ENCODE measurements at places on chromosomes 3 and 15.

GRCh38 chr3:55169161-55169560 is 241.3 kb upstream of the LRTM1 start:
- DNase-seq: no peak

- DNase-seq: no peak
Measured at GRCh38 chr3:107965136-107965655, 125.6 kb downstream of the CD47 start.

GRCh38 chr3:120596853-120597223 is 702 bp downstream of the NDUFB4 start:
- DNase-seq: no peak

DNA sequence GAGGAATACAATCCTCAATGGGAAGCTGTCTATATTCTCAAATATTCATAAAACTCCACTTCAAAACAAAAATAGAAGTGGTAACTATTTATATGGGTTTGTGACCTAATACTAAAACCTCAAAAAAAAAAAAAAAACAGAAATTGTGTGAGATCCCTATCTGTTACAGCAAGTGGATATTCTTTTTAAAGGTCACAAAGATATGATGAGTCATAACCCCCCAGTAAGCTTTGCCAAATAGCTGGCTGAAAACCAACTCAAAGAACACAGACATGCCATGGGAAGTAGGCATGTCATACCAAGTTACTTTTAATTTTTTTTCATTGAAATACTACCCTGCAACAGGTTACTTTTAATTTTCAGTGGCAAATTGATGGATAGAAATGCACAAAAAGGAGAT is 62.5 kb downstream of the CBLB start:
- DNase-seq: no peak

GRCh38 chr3:33052671-33053070 is 44.3 kb downstream of the GLB1 start:
- no peak for DNase-seq

GRCh38 chr3:134312873-134313846 is 61.1 kb downstream of the AMOTL2 start:
- no peak for DNase-seq

DNA sequence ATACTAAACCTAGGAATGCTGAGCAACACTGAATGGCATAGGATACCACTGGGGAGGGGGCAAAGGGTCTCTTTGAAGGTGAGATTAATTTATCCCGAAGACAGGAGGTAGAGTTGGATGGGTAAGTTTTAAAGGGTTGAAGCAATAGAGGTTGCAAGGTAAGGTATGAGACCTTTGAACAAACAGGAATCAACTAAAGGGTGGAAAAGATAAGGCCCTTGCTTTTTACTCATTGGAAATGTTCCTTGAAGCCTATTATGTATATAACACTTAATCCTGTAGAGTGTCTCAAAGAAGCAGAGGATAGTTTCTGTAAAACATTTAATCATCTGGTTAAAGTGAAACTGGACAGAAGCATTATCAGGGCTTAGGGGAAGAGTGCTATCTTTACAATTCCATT is 5.7 kb downstream of the ABHD5 start:
- no peak for DNase-seq

DNA sequence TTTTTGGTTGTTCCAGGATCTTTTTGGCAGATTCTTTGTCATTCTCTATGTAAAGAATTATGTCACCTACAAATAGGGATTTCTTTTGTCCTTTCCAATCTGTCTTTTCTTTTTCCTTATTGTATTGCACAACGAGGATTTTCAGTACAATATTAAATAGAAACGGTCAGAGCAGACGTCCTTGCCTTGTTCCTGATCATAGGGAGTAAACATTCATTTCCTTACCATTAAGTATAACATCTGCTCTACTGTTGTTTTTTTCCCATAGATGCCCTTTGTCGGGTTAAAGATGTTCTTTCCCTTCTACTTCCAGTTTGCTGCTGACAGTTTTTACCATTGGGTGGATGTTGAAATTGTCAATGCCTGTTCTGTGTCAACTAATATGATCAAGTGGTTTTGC is 528.4 kb downstream of the OCA2 start:
- DNase-seq: no peak

- DNase-seq: no peak
Measured at GRCh38 chr15:90343302-90343790, 8.7 kb upstream of the ZNF774 start.

- DNase-seq: no peak
Measured at GRCh38 chr15:53197426-53197839, 407.3 kb upstream of the ONECUT1 start.

GRCh38 chr15:47439146-47440111 is 277.9 kb upstream of the SEMA6D start:
- no peak for DNase-seq

- DNase-seq: no peak
Measured at GRCh38 chr3:39626198-39626597, 158.7 kb downstream of the MOBP start.

DNA sequence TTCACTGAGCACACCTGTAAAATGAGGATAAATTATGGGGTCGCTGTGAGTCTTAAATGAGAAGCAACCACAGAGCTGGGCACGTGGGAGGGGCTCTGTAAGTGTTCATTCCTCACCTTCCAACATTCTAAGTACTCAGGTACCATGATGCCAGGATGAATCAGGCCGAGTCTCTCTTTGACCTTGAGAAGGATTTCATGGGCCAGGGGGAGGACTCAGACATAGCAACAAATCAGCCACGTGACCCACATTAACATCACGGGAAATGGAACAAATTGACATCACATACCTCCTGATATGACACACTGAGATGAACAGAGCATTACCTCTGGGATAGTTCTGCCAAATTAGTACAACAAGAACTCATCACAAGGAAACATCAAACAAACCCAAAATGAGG is 35.2 kb upstream of the USP3 start:
- DNase-seq: no peak

GRCh38 chr3:79005084-79005483 is 762.7 kb downstream of the ROBO1 start:
- DNase-seq: no peak

DNA sequence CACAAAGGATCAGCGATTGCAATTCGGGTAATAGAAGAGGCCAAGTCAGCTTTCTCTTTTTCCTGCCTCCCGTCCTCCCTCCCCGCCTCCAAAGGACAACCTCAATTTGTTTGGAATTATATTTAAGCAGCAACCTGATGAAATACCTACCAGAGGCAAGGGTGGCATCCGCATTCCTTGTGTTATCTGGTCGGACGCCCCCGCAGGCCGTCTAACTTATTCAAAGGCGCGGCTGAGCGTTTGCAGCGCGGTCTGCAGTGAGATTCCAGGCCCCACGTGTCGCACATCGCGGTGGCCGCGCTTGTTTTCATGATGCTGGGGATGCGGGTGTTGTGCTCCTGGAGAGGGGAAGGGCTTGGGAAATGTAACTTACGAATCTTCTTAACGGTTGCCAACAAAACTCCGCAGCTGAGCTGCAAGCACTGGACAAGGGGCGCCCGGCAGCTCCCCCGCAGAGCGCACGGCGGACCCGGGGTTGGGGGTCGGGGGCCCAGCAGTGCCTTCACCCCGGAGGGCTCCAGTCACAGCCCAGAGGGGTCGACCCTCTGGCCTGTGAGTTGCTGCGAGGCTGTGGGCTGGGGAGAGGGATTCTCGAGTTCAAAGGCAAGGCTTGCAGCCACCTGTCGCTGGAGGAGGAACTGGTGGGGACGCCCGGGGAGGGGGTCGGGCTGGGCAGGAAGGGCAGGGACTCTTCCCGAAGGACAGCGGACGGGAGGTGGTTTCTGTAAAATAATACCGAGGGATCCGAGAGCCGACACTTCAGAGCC is 20.5 kb upstream of the RGMA start:
- DNase-seq: no peak

GRCh38 chr15:45333550-45333949 is 44.8 kb downstream of the GATM start:
- no peak for DNase-seq

- DNase-seq: no peak
Measured at GRCh38 chr3:2741516-2741915, 368.7 kb downstream of the IL5RA start.

GRCh38 chr15:74788042-74788682 is 6.3 kb downstream of the CSK start:
- no peak for DNase-seq

- DNase-seq: no peak
Measured at GRCh38 chr3:132643366-132643765, 16.2 kb downstream of the ACAD11 start.

GRCh38 chr3:155416500-155417118 is 123.1 kb upstream of the STRIT1 start:
- DNase-seq: no peak

DNA sequence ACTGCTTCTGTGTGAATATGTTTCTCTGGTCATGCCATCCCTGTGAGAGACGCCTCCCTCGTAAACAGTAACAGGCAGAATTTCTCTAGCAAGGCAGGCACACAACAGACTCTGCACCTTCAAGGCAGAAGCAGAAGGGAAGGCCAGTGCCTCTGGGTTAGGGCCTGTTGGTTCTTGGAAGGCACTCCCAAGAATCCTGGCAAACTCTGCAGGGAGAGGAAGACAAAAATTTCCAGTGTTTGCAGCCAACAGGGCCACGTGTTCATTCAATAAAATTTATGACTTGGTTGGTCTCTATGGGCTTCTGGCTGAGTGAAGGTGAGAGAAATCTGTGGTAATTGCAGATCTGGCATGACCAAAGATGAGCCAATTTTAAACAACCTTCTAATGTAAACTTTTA is 39.3 kb downstream of the NFKBIZ start:
- no peak for DNase-seq

DNA sequence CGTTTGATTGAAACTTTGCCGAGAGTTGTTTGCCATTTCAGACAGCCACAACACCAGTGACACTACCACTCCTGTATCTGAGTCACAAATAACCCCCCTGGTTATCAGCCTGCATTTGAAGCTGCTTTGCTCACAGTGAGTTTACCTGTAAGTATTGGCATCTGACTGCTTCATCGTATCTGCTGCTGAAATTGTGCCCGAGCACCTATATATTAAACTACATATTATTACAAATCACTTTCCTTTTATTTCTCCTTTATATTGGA is 39.2 kb upstream of the SPSB4 start:
- DNase-seq: no peak

- DNase-seq: no peak
Measured at GRCh38 chr3:135649361-135649760, 316.2 kb upstream of the PPP2R3A start.

- DNase-seq: no peak
Measured at GRCh38 chr3:16427103-16427965, 86.2 kb downstream of the RFTN1 start.

DNA sequence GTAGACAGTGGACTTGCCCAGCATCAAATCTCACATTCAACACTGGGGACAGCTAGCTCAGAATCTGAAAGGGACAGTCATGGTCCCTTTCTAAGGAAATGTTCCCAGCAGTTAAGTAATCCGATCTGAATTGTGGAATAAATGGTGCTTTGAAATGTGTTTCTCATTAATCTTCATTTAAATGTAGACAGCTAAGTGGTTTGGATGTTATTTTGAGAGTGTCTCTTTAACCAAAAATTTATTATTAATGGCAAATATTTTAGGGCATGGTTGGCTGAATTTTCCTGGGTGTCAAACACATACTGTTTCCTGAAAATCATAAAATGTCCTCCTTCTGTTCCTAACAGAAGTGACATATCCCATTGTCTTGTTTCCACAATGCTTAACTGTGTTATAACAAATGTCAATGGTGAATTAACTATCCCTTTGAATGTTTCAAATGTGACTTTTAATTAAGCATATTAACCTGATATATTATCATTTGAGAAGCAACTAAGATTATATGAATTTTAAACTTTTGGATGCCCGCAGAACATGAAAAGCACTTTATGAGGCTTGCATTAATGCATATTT is 210.8 kb downstream of the CHST2 start:
- no peak for DNase-seq

DNA sequence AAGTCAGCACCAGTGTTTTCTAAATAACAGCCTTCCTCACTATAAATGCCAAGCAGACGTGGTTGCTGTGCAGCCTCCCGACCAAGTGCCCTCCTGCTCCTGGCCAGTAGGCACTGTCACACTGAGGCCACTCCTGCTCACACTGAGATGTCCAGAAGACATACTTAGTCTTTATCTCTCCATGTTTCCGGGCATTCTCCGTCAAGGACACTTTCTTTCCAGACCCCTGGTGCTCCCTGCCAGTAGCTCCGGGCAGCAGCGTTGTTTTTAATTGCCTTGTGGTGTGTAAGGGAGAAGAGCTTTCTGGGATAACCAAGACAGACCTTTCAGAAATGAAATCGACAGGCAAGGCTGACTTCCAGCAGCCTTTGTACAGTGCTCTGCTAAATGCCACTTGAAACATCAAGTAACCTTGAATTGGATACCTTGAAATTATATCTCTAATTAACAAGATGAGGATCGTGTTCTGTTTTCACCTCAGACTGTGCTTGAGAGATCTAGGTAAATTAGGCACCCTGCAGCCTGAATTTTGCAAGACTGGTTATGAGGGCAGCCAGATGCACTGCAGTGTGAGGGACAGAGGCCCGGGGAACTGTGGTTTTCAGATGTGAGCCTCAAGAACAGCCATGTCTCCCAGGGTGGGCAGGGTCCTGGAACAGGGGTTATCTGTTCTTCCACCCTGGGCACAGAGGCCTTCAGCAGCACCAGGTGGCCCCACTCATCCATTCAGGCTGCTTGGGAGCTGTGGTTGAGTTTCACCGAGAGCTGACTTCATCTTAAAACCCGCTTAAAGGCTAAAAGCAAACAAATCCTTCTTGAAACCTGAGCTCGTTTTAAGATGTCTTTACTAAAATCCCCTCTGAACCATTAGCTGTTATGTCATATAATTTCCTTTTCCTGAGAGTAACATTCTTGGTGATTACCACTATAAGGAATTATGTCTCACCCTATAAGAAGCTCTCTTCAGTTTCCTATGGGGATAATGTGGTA is 105.5 kb upstream of the IL12A start:
- DNase-seq: no peak

GRCh38 chr3:194602669-194603171 is 30.5 kb downstream of the TMEM44 start:
- no peak for DNase-seq

DNA sequence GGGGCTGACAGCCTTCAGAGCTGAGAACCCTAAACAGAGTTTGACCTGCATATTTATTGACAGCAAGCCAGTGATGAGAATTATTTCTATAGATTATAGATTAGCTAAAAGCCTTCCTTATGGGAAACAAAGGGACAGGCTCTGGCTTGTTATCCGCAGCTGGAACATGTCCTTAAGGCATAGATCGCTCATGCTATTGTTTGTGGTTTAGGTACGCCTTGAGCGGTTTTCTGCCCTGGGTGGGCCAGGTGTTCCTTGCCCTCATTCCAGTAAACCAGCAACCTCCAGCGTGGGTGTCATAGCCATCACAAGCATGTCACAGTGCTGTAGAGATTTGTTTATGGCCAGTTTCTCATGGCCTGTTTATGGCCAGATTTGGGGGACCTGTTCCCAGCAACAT is 10.2 kb upstream of the FAH start:
- DNase-seq: no peak

- DNase-seq: no peak
Measured at GRCh38 chr3:53003320-53003719, 42.6 kb downstream of the SFMBT1 start.

- no peak for DNase-seq
Measured at GRCh38 chr3:75260-75659, 121.3 kb upstream of the CHL1 start.
